Right ventricle myocardium inferior (tissue), 1 donor: ENCODE measurements at places on chromosomes 7 and 10. TPM values are rescaled to one million over a fixed set of nuclear protein-coding genes. Genes with fewer than 3 reads are reported as not detected.

GRCh38 chr10:110686047-110686446 is 41.9 kb downstream of the RBM20 start:
- DNase-seq, result no peak

GRCh38 chr10:6581778-6582228 is 1.7 kb upstream of the PRKCQ start:
- no peak for DNase-seq

GRCh38 chr7:100008525-100008924 is 6.9 kb upstream of the ZKSCAN1 start:
- no peak for DNase-seq

GRCh38 chr10:95525033-95525418 is 36.1 kb downstream of the SORBS1 start:
- DNase-seq, result no peak

DNA sequence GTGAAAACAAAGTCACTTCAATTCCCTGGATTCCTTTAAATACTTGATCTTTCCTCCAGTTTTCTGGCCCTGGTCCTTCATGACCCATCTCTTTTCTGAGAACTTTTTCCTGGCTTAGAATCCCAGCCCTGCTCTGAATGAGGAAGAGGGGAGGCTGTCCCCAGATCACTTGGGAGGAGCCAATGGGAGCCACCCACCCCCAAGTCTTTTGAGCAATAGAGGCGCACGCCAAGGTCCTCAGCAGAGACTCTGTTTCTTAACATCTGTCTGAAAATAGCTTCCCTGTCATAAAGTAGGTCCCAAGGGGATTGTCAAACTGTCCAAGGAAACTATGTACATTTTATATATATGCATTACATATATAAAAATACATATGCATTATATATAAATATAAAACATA is 126.8 kb downstream of the ADRA2A start:
- no peak for DNase-seq

DPYSL4 gene
- total RNA-seq, result 24.9 TPM
